ENCODE measurements at places on chromosomes 2 and 18.

GRCh38 chr18:60646725-60647124, 274.1 kb upstream of the MC4R start:
- no peak for DNase-seq

GRCh38 chr2:86441882-86442641, 891 bp downstream of the KDM3A start:
- DNase-seq = peak; percentile 64

DNA sequence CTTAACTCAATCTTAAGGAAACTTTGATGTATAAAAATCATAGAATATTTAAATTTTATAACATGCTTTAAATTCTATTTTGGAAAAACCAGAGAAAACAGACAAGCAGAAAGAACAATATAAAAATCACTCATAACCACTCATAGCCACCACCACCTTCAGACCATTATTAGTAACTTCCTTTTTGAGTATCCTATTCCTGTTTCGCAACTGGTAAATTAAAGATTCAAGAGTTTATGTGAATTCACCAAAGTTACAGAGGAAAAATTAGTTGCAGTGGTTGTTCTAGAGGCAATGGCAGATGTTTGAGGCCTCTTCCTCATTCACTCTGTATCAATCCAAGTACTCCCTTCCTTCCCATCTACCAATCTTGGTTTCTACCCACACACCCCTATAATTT, 49.3 kb upstream of the PROKR1 start:
- DNase-seq = no peak

DNA sequence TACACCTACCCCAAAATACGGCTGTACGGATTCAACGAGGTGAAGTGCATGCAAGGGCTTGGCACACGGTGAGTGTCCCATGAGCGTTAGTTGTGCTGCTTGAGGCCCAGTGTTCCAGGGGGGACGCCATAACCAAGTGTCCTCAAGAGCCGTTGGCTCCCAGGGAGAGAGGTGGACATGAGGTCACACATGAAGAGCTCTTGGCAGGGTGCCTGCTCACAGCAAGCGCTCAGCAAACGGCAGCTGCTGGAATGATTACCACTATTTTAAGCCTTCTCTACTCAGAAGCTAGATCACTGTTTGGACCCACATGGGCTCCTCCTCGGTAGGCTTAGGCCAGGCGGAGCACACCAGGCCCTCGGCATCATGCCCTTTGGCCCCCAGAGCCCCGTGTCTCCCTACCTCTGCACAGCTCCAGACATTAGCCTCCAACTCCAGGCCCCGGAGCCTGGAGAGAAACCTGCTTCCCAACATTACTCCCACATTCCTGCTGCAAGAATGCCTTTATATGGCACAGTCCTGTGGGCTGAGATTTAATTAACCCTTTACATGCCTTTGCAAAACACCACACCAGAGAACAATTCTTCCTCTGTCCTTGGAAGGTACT, 68.4 kb upstream of the PPP1CB start:
- DNase-seq = peak; percentile 89

DNA sequence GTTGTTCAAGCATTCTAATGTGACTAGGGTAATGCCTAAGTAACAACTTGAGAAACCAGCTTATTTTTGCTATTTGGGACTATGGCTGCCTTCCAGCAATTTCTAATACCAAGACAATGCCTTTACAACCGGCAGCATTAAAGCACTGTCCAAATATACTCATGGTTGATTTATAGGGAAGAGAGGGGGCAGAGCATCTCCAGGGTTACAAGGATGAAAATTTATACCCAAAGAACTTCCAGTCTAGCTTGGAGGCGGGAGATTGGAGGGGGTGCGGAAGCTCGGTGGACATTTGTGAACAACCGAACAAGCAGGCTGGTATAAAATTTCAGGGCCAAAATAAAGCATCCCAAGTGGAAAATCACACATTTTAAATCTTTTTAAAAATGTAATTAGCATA, 294.9 kb upstream of the STON1 start:
- DNase-seq = no peak

DNA sequence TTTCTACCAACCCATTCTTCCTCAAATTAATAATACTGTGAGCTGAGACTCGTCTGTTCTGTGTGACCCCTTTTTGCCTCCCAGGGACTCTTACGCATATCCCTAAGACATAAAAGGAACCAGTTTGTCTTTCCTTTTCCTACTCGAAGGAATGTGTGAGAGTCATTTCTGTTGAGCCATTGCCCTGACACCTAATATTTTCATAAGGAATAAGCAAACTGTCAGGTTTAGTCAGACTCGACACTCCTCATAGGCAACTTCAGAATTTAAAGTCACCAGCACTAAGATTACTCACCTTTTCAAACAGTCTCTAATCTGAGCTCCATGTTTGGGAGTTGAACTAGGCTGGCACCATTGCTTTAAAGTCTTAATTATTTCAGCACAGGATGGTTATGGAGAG, 305.5 kb downstream of the IKZF2 start:
- DNase-seq = no peak

DNA sequence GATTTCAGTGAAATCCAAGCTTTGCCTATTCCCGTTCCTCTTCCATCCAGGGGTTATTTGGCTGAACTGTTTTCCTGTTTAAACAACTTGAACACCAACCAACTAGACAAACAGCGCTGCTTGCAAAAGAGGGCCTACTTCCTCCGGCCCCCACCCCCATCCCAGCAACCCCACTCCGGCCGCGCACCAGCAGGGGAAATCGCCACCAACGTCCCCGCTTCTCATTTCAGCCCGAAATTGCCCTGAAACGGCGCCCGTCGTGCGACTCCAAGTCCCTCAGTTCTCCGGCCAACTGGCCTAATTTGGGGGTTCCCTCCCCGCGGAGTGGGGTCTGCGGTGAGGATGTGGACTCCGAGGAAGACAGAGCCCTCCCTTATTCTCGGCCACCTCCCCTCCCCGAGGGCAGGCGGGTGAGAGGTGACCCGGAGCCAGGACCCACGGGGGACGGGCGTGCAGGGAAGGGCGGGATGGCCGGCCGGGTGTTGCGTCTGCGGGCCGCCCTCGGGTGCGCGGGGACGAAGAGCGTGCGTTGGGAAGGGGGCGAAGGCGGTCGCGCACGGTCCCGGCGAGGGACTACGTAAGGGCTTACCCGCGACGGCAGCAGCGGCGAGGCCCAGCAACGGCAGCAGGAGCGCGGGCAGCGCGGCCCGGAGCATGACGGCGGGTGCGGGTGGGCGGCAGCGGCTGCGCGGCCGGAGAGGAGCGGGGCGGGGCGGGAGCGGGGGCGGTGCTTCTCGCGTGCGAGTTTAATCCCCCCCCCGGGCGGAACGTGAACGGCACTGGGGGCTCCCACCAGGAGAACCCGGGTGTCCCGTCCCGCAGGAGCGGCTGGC, at the start of gene CD302:
Gene CD302 (minus strand): TSS at position 666 of the 833 bp plus-strand sequence. CDS start 10 bp downstream, at position 656.
- peak; percentile 81 for DNase-seq

DNA sequence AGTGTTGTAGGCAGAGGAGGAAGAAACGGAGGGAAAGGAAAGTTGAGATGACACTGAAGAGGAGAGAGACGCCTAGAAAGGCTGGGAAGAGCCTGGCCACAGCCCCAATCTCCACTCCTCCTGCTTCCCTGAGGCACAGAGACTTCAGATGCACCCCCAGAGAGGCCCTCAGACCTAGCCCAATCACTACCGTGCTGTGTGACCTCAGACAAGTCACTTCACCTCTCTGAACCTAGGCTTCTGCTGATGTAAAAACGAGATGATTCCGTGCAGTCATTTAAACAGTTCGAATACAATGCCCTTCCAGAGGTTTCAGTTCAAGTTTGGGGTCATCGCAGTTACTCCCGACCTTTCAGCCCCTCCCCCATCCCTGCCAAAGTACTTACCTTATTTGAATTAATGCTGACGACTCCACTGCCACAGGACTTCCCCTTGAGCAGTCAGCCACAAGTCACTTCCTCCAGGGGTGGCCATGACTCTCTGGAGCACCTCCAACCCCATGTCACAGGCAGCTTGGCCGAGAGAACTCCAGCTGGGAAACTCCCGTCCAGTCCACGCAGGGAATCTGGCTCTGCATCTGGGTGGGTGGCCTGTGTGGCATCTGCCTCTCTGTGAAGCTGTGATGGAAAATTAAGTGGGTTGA, 105.2 kb upstream of the ID2 start:
- no peak for DNase-seq

DNA sequence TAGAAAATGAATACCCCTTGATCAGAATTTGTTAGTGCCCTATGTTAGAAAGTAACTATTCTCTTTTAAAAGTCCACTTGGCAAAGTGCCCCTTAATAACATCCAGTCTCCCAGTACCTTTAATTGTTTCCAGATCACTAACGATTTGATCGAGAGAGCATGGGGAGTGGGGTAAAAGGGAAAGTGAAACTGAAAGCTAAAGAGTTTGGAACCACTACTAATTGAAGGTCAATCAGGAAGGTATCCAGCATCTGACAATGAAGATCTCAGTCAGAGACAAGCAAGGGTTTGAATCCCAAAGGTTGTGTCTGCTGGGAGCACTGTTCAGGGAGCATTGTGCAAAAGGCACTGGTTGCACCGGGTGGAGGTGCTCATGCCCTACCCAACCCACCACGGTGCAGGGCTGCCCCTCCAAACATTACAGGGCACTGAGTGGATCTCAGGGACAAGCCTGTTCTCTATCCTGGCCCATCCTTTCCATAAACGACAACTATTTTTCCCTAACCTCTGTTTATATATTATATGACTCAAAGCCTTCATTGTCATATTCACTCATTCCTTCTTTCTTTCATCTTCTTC, 14.6 kb upstream of the RIT2 start:
- DNase-seq = no peak

DNA sequence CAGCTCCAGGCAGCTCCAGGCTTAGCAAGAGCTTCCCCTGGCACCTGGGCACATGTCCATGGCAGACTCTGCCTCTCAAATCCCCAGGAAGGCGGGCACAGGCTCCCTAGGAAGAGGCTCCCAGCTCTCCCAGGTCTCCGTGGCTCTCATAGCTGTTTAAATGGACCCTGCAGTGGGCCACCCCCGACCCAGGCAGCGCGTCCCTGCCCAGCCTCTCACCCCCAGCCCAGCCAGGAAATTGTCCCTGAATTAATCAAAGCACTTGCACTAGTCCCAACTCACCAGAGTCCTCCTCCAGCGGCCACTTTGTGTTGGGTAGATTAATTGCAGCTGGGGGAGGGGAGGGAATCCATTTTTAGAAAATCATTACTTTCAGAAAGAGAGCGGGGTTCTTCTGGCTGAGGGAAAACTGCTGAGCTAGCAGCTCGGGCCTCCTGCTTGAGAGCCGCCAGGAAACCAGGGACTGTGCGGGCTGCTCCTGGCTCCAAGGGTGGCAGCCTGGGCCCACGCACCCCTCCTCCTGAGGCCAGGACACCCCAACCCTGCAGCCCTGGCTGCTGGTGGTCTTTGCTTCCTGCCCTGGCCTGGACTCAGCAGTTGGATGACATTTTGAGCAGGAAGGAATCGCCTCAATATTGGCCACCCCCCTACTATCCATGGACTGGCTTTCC, 36.0 kb downstream of the SMAD7 start:
- DNase-seq = no peak

GRCh38 chr2:164178835-164179465, 442.3 kb downstream of the GRB14 start:
- DNase-seq = no peak

DNA sequence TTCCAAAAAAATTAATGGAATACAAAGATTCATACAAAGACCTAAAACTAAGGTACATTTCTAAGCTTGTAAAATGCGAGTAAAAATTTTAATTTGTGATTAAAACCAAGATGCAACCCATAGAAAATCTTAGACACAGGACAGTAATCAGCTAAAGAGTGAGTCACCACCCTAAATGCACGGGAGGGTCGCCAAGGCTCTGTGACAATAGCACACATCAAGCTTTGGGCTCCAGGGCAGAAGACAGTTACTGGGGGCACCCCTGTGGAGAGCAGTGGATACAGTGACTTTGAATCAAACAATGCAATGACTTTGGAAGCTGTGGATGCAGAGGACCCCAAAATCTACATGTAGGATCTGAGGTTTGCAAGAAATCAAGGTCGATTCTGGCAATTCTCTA, 7.5 kb downstream of the FLACC1 start:
- no peak for DNase-seq

DNA sequence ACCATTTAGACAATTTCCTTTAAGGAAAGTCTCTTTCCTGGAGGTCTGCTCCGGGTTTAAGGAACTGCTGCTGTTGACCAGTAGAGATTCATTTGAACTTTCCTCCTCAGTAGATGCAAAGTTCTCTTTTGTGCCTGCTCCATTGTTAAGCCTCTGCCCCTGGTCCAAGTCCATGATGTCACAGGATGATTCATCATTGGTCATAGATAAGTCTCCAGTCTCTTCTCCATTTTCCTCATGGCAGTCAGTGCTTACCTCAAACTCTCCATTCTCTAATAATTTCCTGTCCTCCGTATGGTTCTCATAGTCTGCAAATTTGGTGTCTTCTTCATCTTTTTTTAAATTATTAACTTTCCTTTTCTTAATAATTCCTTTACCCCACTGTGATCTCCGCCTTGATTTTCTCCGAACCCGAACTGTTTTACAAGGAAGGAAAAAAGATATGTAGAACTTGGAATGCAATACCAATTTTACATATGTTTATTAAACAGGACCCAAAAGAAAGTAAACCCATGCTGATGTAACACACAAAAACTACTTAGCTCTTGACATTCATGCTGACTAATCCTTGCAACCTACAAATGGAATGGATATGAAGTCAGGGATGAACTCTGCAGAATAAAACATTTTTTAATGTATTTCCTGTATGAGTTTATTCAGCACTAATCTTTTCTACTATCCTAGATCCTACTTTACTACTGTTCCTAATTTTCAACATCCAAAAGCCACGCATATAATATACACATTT, 169.1 kb downstream of the ATAD2B start:
- DNase-seq = no peak

GRCh38 chr2:52810460-52810859, 957.1 kb upstream of the CHAC2 start:
- DNase-seq = no peak

DNA sequence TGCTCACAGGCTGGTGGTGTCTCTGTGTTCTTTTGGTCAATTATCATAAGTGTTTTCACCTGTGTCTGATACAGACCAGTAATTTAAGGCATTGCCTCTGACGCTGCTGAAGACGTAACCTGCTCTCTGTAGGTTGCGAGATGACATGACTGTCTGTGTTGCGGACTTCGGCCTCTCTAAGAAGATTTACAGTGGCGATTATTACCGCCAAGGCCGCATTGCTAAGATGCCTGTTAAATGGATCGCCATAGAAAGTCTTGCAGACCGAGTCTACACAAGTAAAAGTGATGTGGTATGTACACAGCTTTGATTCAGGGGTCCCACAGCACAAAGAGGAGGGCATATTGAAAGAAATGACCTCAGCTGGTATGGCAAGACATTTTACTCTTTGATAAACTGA, 33.8 kb upstream of the TMEM87B start:
- DNase-seq = no peak
